H1 (cell line): ENCODE measurements at places on chromosomes 1 and 21. TPM values are rescaled to one million over a fixed set of nuclear protein-coding genes. Genes with fewer than 3 reads are reported as not detected.

The ADSS2 gene
- 99.9 and 108 TPM in 2 replicates for total RNA-seq

The HTR6 gene
- total RNA-seq, result 0.69 and 0.76 TPM in 2 replicates

The SRRM1 gene
- total RNA-seq, result 230 and 255 TPM in 2 replicates

The TAS1R1 gene
- 0.13 TPM in 1 of 2 replicates, not detected in the other for total RNA-seq

The OR13G1 gene
- total RNA-seq, result not detected in 2 replicates

The GPATCH3 gene
- 17.4 and 19.8 TPM in 2 replicates for total RNA-seq

The CFHR1 gene
- not detected in 2 replicates for total RNA-seq

The GUK1 gene
- 68.5 TPM in 2 replicates for total RNA-seq

The LAD1 gene
- total RNA-seq, result 30.5 and 32.8 TPM in 2 replicates

The TCHH gene
- 0.06 and 0.07 TPM in 2 replicates for total RNA-seq

The ATP1A1 gene
- 325 and 326 TPM in 2 replicates for total RNA-seq

The LMNA gene
- 46.8 and 48.0 TPM in 2 replicates for total RNA-seq

The CHI3L2 gene
- total RNA-seq, result not detected in 2 replicates

The MPL gene
- not detected in 2 replicates for total RNA-seq
